ENCODE measurements at places on chromosomes 2 and 18. TPM values are rescaled to one million over a fixed set of nuclear protein-coding genes. Genes with fewer than 3 reads are reported as not detected.

SF3B6 gene
- 189 TPM for total RNA-seq

CD207 gene
- not detected for total RNA-seq

FHL2 gene
- total RNA-seq, result 52.7 TPM

UGT1A4 gene
- total RNA-seq, result not detected

RAX gene
- total RNA-seq, result not detected

PTPN2 gene
- total RNA-seq, result 17.9 TPM

INPP5D gene
- total RNA-seq, result 0.53 TPM

PLCD4 gene
- 0.80 TPM for total RNA-seq

ACKR3 gene
- 15.6 TPM for total RNA-seq

GPR39 gene
- 7.5 TPM for total RNA-seq

TUBA4B gene
- total RNA-seq, result 0.10 TPM

ASIC4 gene
- total RNA-seq, result 0.05 TPM

TMEM150A gene
- 17.2 TPM for total RNA-seq

CCDC74B gene
- total RNA-seq, result 6.4 TPM

C1GALT1C1L gene
- total RNA-seq, result 2.6 TPM

TMEFF2 gene
- 0.34 TPM for total RNA-seq

ORMDL1 gene
- total RNA-seq, result 42.5 TPM

TFCP2L1 gene
- 29.7 TPM for total RNA-seq

ASPRV1 gene
- total RNA-seq, result 0.38 TPM

SMAD2 gene
- 57.4 TPM for total RNA-seq

SERPINB12 gene
- total RNA-seq, result not detected

RNU2-63P gene
- not detected for total RNA-seq

CFC1 gene
- 0.11 TPM for total RNA-seq
